ENCODE measurements at places on chromosomes 12 and 14. TPM values are rescaled to one million over a fixed set of nuclear protein-coding genes. Genes with fewer than 3 reads are reported as not detected.

PLEKHG7 gene
- not detected for polyA plus RNA-seq

AGAP2 gene
- polyA plus RNA-seq, result 1.9 TPM

ERP27 gene
- polyA plus RNA-seq, result 3.0 TPM

DNA sequence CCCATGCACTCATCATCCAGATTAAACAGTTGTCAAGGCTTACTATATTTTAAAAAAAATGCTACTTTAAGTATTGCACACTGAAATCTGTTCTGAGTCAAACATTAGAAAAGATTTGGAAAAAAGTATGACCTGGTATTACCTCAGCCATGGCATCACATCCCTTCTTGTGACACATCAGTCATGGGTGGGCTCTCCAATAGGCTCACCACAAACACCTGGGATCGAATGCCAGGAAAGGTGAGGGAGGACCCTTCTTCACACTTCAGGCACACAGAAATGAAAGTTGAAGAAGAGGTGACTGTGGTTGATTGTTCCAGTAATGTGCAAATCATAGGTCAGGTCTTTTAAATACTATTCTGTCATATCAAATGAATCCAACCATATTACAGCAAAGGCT is 36.6 kb upstream of the GZMB start:
- no peak for DNase-seq

DNA sequence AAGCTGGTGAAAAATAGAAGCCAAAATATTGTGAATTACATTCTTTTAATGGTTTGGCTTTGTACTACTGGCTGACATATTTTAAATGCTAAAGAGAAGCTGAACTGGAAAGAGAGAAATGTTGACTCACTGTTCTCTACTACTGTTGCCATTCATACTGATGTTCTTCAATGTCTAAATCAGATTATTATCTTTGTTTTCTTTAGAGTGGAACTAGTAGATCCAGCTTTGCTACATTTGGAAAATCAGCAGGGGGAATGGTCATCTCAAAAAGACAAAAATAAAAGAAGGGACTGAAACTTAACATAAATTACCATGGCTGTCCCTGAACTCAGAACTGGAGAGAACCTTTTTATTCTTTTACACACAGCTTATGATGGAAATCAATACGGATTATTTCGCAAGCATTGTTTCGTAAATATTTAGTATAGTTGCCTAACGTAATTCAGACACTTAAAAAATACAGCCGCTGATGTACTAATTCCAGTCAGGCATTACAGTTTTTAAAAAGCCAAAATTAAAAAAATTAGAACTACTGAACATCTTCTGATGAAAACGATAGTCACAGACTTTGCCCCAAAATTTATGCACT is 76.3 kb upstream of the OTX2 start:
- no peak for DNase-seq

DNA sequence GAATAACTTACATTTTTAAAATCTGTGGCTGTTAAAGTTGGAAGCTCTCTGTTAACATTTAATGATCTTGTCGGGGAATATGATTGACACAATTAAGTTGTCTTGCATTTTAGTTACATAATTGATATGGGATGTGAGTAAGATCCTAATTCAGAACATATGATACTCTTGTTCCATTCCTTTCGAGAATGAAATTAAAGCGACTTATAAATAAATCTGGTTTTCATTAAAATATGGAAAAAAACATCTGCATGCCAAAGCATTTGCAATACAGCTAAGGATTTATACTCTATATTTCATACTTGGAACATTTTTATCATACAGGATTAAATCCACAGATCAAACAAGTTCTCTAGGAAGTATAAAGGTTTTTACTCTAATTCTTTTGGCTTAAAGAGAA is 52.0 kb downstream of the SLC38A6 start:
- no peak for DNase-seq

- DNase-seq, result no peak
These were observed 49.8 kb downstream of the SLC6A12 start for GRCh38 chr12:164207-164606.

- DNase-seq, result no peak
These were observed 85.2 kb downstream of the TMTC3 start for GRCh38 chr12:88227263-88227662.

DNA sequence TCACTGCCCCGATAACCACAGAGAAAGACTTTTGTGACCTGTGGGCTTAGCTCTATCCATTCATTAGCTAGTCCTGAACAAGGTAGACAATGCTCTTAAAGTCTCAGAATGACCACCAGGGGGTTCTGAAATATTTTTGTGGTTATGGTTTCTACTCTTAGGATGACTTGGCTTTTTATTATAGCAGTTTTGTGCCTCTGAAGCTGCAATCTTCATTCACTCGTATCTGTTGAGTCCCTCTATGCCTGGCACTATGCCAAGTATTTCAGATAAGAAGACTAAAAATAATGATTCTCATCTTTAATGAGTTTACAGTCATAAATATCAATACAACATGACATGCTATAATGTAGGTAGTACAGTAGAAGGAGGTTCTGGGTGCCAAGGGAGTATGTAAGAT is 130.8 kb upstream of the TRHDE start:
- DNase-seq, result no peak

DNA sequence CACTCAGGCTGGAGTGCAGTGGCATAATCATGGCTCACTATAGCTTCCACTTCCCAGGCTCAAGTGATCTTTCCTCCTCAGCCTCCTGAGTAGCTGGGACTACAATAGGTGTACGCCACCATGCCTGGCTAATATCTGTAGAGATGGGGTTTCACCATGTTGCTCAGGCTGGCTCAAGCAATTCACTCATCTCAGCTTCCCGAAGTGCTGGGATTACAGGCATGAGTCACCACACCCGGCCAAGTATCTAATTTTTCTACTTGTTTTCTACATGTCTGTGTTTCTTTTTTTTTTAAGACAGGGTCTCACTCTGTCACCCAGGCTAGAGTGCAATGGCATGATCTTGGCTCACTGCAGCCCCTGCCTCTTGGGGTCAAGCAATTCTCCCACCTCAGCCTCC is 119.7 kb upstream of the MED13L start:
- DNase-seq, result no peak

GRCh38 chr12:42372154-42372791 is 46.3 kb downstream of the PPHLN1 start:
- DNase-seq, result no peak

DNA sequence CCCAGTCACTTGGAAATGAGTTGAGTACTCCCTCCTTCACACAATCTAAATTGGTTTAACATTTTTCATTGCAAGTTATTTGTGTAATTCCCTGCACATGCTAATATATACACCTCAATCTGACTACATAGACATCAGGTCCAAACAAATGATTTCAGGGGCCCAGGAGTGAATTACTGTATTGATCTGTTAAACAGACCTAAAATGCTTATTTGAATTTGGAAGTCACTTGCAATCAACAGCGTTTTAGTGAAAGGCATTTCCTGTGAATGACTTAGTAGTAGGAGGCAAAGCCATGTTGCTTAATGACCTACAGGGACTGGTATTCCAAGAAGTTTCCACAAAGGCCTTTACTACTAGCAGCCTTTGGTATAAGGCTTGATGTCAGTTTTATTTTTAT is 22.6 kb upstream of the SLC15A5 start:
- no peak for DNase-seq

- DNase-seq, result no peak
These were observed 10.1 kb upstream of the CLEC12A start for GRCh38 chr12:9961106-9961505.

DNA sequence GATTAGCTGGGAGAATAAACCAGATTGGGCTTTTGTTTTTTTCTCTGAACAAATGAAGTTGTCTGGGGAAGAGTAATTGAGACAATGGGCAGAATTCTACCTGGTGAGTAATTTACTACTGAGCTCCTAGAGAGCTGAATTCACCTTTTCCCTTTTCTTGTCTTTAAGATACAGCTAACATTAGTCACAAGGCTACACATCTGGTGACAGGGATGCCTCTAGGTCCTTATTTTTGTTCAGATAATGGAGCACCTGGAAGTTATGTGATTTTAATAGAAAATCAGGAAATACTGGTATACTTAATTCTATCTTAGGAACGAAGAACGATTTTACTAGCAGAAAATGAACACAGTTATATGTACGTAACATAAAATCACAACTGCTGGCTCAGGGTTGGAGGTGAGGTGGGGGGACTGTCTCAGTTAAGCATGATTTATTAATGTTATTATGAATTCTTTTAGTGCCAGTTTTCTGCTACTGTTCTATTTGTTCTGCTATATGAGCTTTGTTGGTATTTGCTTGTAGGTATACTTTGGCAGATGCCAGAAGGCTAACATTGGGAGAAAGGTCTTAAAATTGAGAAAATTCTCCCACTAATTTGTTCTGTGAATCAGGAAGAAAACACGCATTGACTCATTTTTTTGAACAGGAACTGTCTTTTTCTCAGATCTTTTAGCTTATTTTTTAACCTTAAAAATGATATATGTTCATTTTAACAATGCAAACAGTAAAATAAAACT is 482.7 kb upstream of the RGS6 start:
- DNase-seq, result no peak

GRCh38 chr12:112447106-112447505 is 28.4 kb downstream of the PTPN11 start:
- DNase-seq, result no peak

GRCh38 chr14:68557648-68558047 is 235.2 kb downstream of the ZFP36L1 start:
- no peak for DNase-seq

DNA sequence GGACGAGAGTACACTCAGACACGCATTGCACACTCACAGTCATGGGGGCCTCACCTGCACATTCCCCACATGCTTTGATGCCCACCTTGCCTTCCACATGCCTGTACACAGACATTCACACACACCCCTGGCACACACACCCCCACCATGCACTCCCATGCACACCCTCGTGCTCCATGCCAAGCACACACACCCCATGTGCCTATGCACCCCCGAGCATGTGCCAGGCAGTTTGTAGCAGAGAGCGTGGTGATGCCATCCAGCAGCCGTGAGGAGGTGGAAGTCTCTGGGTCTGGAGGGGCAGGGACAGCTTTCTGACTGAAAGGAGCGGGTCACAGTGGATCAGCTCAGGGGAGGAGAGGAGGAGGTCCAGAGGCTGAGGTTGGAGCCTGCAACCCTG is 10.7 kb upstream of the NXPH4 start:
- no peak for DNase-seq

DNA sequence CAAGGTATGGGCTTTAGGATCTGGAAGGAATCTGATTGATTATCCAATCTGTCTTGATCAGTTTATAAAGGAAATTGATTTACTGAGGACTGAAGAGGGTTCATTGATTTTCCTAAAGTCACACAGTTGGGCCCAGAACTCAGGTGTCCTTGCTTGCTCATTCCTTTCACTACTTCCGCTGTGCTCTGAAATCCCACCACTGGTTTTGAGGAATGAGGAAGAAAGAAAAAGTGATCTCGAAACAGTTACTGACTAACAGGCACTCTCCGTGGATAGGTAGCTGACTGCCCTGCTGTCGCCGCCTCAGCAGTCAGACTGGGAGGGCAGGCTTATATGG is at the start of gene FITM1:
Gene FITM1, plus strand, starts transcription at position 280 of the 337 bp plus-strand sequence. CDS start 905 bp downstream, outside the sequence.
- DNase-seq, result no peak

DNA sequence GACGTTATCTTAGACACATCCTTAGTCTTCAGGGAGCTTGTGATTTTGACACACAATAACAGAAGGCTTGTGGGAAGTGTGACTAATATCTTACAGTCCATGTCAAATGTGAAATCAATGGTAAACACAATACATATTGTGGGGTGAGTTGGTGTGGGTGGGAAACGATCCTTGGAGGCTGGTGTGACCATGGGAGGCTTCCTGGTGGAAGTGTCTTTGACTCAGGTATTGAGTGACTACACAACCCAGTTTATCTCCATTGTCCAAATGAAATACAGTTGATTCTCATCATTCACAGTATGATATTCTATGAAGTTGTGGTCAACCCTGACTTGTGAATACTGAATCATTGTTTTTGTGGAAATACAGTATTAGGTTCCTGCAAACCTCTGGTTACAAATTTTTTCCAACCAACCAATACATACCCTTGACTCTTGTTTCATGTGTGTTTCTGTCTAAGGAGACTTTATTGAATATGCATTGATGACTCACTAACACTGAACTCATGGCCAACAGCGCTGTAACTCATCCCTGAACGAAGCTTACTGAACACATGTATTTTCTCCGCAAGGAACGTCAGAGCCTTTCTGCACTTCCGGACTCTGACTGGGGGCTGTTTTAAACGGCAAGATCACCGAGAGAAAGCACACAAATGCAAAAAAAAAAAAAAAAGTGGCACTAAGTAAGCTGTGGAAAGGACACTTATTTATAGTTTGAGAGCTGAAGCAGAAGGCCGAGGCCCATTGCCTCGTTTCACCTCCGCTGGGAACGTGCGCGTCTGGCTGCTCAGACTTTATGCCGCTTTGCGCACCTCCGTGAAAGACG is 59.0 kb downstream of the CLMN start:
- DNase-seq, result peak; percentile 28

Measured in adrenal gland (tissue), 19 donors.